IMR-90 (cell line): ENCODE measurements at places on chromosomes 6 and 20. TPM values are rescaled to one million over a fixed set of nuclear protein-coding genes. Genes with fewer than 3 reads are reported as not detected.

The SYCP2L gene
- not detected in 2 replicates for total RNA-seq

- no peak overlapping the region for H3K4me3 ChIP-seq
- H3K27me3 ChIP-seq: 0 out of 2 replicates have a peak, but pooled peaks cover 6% of the 10 kb centered on the region
- no peaks in the 10 kb centered on the region for H3K4me1 ChIP-seq
- DNase-seq: no peak
These were observed 34.7 kb upstream of the TGM3 start for GRCh38 chr20:2261046-2261485.

DNA sequence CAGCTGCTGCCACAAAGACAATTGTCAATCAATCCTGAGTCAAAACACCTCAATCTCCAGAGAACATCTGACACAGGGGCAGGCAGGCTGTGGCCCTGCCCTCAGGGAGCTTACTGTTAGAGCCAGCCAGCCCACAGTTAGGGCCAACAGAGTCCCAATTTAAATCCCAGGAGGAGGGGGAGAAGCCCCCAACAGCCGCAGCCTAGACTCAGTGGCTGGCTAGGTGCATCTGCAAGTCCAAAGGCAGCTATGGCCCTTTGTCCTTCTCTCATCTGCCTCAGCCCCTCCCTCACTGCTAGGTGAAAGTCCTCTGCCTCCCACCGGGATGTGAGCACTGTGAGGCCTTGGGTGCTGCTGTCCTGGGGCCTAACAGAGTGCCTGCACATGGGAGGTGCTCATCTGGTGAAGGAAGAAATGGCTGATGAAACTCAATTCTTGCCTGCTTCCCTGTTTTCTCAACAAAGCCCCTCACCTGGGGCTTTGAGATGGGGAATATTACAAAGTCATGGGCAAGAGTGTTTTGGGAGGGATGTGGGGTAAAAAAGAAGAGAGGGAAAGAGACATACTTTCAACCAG, 33.7 kb upstream of the VEGFA start:
- H3K27me3 ChIP-seq: peaks cover 7% of the 10 kb centered on the region
- H3K27ac ChIP-seq: no peak overlapping the region
- no peak for DNase-seq
- H3K4me1 ChIP-seq: no peaks in the 10 kb centered on the region; the same call in 1 of the 2 replicates
- no peaks in the 10 kb centered on the region for H3K36me3 ChIP-seq
- no peak overlapping the region for H3K4me3 ChIP-seq

- no peak overlapping the region for H3K27ac ChIP-seq
- peaks cover 1% of the 10 kb centered on the region; the same call in 1 of the 2 replicates for H3K4me1 ChIP-seq
- H3K36me3 ChIP-seq: no peaks in the 10 kb centered on the region
- no peak overlapping the region for H3K4me3 ChIP-seq
These were observed 391.8 kb upstream of the SOX4 start for GRCh38 chr6:21201637-21202350.

DNA sequence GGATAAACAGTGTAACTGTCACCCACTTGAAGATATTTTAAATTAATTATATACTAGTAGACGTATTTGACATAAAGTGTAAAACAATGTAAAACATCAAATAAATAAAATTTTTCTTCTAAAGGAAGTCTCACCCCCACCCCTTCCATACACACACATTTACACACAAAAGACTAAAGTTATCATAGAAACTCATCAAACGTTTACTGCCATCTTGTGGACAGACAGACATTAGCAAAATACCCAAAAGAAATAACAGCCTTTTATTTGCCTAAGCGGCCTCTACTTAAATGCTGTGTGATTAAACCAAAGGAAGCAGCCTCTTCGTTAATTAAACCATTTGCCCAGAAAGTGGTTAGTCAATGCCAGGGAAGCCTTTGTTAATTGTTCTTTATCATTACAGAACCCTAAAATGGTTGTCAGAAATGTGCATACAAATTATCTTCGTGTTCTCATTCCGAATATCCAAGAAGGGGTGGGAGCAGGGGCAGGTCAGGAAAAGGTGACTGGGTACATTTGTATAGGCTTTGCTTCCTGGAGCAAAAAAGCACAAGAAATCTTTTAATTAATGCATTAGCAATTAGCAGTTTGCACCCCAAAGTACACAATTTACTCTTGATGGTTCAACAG, 176.2 kb upstream of the SASH1 start:
- no peak overlapping the region for H3K27ac ChIP-seq
- H3K4me1 ChIP-seq: no peaks in the 10 kb centered on the region
- H3K4me3 ChIP-seq: no peak overlapping the region
